ENCODE measurements at places on chromosomes 4 and X. TPM values are rescaled to one million over a fixed set of nuclear protein-coding genes. Genes with fewer than 3 reads are reported as not detected.

The CLDN34 gene
- not detected for total RNA-seq

The GIMD1 gene
- not detected for total RNA-seq

The GAB3 gene
- total RNA-seq: 1.4 TPM

The EVC2 gene
- 1.8 TPM for total RNA-seq

The ODAPH gene
- not detected for total RNA-seq

The SH3D19 gene
- 19.4 TPM for total RNA-seq
